ENCODE measurements at places on chromosomes 5 and 9.
A peak's percentile ranks its signal among the peaks of the same experiment; 100 is the strongest.

GRCh38 chr9:133477992-133478850 is 678 bp downstream of the SLC2A6 start:
- no peak for DNase-seq

DNA sequence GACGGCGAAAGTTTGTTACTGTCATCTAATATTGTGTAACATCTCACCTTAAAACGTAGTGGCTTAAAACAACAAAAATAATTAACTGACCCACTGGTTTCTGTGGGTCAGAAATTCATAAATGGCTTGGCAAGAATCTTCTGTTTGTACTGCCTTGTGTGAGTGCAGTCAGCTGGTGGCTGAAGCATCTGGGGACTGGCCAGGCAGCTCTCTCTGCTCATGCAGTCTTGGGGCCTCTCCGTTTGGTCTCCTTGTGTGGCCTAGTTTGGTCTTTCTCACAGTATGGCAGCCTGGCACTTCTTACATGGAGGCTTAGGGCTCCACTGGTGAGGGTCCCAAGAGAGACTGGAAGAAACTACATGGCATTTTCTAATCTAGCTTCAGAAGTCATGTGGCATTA is 49.0 kb upstream of the CTXN3 start:
- DNase-seq = no peak

DNA sequence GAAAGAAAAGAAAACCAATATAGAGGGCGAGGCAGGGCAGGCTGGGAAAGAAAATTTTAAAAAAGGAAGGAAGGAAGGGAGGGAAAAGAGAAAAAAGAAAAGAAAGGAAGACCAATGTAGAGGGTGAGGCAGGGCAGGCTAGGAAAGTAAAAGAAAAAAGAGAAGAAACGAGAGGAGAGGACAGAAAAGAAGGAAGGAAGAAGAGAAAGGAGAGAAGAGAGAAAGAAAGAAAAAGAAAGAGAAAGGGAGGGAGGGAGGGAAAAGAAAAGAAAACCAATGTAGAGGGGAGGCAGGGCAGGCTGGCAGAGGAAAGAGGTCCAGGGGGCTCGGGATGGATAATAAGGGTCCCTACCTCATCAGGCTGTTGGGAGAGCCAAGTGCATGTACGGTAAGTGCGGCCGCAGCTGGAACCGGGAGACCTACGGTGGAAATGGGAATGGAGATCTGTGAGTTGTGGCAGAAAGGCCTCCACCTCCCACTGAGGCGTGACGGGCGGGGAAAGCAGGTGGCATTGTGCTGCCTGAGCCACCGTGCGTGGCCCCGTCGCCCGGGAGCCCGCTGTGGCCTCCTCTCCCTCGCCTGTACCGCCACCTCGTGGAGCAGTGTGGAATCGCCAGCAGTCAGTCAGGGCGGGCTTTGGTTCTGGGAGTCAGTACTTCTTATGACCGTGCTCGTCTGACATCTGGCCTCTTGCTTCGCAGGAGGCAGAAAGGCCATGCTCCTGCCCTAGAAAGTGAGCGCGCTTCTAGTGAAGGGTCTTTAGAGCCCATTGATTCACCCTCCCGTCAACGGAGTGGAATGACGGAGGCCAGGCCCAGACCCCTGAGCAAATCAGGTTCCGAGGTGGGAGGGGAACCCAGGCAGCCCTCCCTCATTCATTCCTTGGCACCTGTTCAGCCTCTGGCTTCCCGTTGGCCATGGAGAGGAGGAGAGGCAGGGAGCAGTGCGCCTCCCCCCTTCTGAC is 10.4 kb upstream of the NHP2 start:
- peak; percentile 96 for DNase-seq

DNA sequence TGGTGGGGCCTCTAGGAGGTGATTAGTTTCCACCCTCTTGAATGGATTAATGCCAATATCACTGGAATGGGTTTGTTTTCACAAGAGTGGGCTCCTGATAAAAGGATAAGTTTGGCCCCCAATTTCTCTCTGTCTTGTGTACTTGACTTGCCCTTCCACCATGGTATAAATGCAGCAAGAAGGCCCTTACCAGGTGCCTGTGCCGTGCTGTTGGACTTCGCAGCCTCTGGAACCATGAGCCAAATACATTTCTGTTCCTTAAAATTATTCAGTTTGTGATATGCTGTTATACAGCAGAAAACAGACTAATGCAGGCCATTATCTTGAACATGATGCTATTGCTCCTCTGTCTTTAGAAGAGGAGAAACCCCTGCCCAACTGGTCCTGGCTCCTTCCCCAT is 17.8 kb upstream of the BRD3 start:
- no peak for DNase-seq

DNA sequence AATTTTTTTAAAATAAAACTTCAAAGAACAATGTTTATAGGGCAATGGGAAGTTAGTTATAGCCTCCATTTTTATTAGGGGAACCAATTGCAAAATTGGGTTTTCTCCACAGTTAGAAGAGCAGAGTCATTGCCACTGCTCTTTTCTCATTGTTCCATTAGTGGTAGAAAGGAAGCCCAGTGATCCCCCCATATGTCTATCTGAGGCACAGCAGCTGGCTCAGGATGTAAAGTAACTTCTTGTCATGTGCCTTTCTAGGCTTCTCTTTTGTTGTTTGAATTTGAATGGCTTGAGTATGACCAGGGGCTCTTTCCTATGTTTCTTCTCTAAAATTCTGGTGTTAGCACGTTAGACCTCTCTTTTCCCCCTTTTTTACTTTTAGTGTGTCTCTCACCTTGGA is 61.2 kb downstream of the UBAP1 start:
- DNase-seq = no peak

GRCh38 chr9:96158909-96159575 is 142.9 kb downstream of the HSD17B3 start:
- no peak for DNase-seq

GRCh38 chr5:74146796-74147195 is 493.7 kb downstream of the ENC1 start:
- no peak for DNase-seq

DNA sequence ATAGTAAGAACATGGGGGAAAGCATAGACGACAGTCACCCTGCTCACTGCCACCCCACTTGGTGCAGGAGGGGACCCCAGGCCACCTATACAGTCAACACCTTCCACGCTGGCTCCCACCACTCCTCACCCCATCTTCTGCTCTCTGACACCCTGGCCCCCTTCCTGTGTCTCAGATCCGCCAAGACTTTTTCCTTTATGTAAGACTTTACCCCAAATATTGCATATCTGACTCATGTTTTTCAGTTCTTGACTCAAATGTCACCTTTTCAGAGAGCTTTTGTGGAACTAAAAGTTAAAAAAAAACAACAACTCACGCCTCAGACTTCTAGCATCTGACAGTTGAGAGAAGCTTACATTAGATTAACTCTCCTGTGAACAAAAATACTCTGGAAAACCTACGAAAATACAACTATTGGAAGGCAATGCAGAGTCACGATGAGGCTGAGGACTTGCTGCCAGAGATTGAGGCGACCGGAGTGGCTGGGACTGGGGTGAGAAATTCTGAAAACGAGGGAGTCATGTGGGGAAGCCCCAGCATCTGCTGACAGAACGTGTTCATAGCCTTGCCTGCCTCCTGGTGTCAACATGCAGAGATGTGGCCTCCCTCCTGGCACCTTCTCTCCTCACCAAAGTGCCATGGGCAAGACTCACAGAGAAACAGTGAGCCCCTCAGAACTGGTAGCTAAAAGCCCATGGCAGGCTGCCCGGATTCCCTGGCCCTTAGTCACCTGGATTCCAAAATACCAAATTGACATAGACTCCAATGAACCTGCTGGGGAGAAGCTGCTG is 22.4 kb upstream of the FCN2 start:
- no peak for DNase-seq

- DNase-seq = no peak
Measured at GRCh38 chr5:95410279-95410678, 19.1 kb downstream of the FAM81B start.

DNA sequence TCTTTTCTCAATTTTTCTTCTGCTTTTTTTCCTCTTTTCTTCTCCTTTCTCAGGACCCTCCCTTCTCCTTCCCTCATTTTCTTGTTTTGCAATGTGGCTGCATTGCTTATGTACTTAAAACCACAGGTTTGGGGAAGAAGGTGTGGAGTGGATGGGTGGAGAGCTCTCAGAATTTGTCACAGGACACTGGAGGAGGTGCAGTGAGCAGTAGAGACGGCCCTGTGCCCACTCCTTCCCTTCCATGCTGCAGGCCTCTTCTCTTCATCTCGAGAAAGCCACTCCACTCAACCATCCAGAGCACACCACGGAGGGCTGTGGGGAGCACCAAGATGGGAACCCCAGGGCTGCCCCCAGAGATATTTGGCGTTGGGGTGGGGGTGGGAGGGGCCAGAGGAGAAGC is 92.3 kb downstream of the FSTL4 start:
- DNase-seq = no peak

DNA sequence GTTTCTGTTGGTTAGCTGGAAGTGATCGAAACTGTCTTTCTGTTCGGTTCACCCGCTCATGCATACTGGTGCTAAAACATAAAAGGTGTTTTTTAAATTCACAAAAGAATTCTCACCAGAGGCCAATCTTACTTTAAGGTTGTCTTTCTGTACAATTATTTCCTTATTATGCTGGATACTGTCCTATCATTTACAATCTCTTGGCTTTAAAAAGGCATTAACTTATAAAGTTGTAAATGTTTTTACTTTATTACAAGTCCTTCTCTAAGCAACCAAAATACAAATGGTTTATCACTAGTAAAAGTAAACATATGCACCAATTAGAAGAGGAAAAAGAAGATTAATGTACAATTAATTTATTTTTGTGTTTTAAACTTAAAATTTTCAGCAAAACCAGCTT is 10.7 kb downstream of the CARNMT1 start:
- DNase-seq = no peak

DNA sequence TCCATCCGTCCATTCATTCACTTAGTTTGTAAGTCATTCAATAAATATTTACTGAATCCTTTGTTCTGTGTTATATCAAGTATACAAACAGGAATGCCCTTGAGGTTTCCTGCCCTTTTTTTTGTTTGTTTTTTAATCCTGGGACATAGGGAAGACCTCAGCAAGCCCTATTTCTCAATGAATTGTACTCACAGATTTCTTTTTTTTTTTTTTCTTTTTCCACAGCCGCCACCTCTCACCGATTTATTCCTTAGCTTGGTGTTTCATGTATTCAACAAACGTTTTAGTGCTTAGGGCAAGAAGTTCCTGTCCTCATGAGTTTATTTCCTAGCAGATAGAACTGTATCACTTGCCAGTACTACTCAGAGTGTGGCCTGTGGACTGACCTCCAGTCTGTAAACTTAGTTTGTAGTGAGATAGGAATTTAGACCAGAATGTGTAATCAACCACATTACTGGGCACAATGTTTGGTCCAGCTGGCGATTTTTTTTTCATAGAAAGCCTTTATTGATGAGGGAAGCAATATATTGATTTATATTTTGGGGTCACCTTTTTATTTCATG is 35.4 kb upstream of the C5orf47 start:
- DNase-seq = no peak

GRCh38 chr9:108835831-108836230 is 20.0 kb downstream of the ACTL7B start:
- DNase-seq = no peak

DNA sequence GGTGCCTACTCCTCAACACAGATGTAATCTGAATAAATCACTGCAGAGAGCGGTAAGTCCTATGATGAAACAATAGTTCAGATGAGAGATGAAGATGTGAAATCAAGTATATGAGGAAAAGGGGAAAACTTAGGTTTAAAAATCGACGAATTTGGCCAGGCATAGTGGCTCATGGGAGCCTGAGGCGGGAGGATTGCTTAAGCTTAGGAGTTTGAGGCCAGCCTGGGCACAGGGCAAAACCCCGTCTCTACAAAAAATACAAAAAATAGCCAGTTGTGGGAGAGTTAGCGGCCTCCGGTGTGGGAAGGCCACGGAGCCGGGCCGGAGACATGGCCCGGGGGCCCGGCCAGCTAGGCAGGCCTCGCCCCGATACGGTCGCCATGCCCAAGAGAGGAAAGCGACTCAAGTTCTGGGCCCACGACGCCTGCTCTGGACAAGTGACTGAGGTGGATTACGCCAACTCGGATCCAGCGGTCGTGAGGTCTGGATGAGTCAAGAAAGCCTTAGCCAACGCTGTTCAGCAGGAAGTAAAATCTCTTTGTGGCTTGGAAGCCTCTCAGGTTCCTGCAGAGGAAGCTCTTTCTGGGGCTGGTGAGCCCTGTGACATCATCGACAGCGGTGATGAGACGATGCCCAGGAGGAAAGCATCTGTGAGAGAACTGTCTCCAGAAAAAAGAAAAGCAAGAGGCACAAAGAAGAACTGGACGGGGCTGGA is 62.8 kb upstream of the SUB1 start:
- DNase-seq = no peak

- peak; percentile 61 for DNase-seq
Measured at GRCh38 chr9:130834371-130835336, at the start of gene ABL1. TSS of gene ABL1 (plus strand) at chr9:130835254. CDS start at chr9:130835447, 193 bp downstream.

DNA sequence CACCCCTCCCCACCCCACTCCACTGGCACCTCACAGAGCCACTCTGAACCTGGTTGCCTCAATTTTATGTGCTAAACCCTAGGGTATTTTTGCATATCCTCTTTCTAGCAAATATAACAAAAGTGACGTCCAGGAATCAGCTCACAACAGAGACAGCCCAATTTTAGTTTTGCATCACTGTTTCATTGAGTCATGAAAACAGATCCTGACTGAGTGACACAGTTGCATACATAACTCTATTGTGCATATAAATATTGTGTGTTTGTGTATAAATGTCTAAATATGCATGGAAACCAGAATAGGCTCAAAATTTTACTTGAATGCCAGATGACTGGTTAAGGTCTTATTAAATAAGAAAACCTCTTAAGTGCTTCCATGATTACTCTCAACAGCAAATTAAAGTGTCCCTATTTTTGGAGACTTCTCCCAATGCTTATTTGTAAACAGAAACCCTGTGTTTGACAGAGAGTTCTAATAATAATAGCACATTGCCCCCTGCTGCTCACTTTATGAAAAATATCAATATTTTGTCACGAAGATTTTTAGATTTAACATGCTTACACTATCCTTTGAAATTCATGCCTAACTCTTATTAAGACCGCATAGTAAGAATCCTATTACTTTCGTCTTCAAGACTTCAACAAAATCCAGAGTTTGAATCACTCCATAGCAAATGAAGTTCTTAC is 75.5 kb upstream of the PRRC1 start:
- no peak for DNase-seq
